ENCODE measurements at places on chromosomes 16 and 17.

DNA sequence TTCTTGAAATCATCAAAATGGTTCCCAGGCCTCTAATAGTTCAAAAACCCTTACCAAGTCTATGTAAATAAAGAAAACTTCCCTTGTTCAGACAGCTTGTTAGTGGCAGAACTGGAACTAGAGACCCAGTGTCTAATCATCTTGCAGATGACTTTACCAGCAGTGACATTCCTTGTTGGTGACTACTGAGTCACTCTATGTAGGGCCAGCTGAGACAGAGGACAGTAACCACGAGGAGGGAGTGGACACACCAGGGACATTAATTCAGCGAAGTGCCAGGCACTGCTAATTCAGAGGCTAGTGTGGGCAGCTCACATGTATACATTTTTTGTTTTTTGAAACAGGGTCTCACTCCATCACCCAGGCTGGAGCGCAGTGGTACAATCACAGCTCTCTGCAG is 6.1 kb upstream of the HEATR3 start:
- DNase-seq = no peak

DNA sequence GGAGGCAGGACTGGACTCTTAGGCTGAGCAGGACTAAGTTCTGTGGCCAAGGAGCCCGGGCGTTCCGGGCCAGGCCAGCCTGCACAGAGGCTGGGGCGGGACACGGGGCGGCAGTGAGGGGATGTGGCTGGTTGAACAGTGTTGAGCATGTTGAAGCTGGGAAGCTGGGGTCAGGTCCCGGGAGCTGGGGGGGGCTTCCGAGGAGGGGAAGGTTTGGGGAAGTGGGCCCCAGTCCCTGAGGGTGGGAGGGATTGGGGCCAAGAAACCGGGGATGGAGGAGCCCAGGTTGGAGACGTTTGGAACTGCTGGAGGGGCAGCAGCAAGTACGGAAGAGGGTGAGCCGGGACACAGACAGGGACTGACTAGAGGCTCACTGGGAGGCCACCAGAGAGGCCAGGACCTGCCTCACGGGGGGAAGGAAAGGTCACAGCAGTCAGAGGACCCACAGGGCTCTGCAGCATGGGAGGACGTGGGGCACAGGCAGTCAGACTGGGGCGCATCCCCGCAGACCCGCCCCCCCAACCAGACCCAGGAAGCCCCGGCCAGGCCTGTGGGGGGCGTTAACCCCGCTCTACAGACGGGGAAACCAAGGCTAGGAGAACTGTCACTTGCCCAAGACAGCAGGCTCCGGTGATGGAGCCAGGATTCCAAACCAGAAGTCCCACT is 9.5 kb downstream of the TAX1BP3 start:
- DNase-seq = no peak

DNA sequence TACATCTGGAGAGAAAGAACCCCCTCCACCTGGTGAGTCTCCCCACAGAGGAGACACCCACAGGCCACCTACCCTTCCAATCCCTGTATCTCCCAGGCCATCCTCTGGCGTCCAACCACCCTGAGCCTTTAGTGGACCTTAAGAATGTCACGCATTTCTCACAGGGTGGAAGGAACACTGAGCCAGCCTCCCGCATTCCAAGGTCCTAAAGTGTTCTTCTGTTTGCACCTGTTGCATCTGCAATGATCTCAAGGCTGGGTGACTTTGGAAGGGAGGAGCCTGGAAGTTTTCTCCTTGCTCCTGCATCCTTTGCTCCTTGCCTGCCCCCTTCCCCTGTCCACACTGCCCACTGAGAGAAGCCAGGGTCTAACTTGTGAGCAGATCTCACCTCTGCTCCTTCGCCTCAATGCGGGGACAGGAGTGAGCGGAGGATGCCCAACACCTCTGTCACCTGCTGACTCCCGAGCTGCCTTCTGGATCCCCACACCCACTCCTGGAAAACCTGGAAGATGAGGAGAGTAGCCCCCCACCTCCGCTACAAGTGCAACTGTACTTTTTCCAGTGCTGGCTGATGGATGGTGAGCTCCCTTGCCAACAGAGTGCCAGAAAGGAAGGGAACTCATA is 3.7 kb downstream of the CHST5 start:
- DNase-seq = no peak

DNA sequence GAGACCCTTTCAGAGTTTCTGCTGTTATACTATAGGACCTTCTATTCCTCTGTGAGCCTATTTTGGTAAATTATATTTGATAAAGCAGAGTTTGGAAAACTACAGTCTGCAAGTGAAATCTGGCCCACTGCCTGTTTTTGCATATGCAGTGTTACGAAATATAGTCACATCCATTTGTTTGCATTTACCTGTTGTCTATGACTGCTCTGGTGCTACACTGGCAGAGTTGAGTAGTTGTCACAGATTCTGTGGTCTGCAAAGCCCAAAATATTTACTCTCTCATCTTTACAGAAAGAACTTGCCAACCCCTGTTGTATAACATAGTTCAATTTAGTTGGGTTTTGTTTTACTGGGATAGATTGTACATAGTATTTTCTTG is 42.3 kb downstream of the TNRC6A start:
- no peak for DNase-seq
